ENCODE measurements at places on chromosomes 2 and 18.
A peak's percentile ranks its signal among the peaks of the same experiment; 100 is the strongest.

GRCh38 chr18:49185623-49186022 is 234.9 kb upstream of the SMAD7 start:
- no peak for DNase-seq

DNA sequence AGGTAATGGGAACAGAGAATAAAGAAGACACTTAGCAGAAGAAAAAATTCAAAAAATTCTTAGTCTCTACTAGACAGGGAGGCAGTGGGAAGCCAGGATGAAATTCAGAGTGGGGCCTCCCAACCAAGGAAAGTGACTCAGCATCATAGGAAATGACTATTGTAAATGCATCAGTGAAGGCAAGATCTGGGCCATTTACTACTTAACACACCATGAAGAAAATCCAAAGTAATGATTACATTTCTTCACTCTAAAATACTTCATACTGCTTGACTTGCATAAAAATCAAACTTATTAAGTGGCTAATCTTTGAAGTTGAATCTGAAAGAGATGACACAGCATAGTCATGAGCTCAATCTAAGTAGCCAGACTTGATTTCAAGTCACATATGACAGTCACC is 405.8 kb upstream of the SLC39A10 start:
- DNase-seq: no peak

DNA sequence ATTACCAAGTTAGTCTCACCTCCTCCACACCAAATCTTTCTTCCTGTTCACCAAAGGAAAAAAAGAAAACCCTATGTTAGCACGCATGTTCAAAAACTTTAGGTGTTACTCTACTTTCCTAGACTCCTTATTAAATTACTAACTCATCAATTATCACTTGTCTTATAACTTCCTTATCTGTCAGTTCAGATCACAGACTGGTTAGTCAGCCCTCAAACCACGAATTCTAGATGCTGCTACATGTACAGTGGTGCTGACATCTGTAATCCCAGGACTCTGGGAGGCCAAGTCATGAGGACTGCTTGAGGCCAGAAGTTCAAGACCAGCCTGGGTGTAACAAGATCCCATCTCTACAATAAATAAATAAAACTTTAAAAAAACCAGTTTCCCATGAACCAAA is 3.5 kb downstream of the YWHAQ start:
- DNase-seq: no peak

DNA sequence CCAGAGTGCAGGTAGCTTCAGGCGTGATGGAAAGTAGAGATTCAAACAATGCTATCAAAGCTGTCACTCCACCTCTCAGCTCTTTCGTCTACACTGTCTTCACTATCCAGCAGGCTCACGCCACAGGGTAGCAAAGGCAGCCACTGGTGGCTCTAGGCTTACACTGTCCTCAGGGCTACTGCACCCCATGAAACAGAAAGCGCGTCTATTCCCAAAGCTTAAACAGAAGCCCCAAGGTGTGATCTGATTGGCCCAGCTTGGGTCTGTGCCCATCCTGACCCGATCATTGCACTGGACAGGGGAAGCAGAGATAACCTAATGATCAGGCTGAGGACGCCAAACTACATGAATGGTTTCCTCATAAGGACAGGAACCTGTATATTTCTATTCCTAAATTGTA is 100.1 kb downstream of the PDCL3 start:
- no peak for DNase-seq

GRCh38 chr2:71791061-71791450 is 337.7 kb downstream of the DYSF start:
- DNase-seq: no peak

DNA sequence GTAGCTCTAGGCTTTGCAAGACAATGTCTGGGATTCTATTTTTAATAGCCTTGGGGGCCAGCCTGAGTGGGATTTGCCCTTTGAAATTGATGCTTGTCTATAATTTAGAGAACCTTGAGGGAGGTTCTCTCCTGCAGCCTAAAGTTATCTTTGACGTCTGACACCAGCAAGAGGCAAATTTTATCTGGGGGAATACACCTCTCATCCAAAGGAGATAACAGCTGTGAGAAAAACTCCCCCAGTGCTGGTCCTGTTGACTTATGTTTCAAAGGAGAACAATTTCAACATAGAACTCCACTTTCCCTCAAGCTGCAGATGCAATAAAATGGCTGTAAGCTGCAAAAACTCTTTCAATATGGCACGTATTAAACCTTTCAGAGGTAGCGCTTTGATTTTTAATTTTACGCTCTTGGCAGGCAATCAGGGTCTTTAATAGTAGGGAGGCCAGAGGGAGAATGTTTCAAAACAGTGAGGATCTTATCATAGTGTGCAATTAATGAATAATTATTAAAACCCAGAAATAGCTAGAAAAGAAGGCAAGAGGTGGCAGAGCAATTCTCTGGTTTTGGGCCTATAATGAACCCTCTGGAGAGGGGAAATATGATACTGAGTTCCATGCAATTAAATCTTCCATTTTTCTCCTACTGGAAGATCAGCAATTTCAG is 62.4 kb downstream of the LYPD1 start:
- no peak for DNase-seq

GRCh38 chr2:220779511-220779910 is 792.6 kb downstream of the EPHA4 start:
- DNase-seq: no peak

DNA sequence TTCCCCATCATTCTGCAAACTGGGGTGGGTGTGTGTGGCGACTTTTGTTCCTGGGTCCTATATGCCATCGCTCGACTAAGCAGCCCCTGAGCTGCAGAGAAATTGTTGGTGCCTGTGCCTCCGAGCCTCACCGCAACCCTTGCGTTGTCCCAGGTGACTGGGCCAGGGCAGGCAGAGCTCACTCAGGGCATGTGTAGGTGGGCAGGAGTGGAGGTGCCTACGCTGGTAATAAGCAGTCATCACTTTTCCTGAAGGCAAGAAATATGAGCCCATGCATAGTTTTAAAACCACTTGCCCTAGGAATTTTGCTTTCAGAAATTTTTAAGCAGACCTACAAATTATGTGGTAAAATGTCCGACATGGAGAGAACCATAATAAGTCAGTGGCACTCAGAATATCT is 197.8 kb downstream of the SMAD7 start:
- DNase-seq: no peak

- no peak for DNase-seq
These were observed 673.8 kb upstream of the FANCL start for GRCh38 chr2:58914733-58915505.

GRCh38 chr18:27894746-27895145 is 282.2 kb downstream of the CDH2 start:
- DNase-seq: no peak

- DNase-seq: no peak
These were observed 67.0 kb upstream of the RMP24 start for GRCh38 chr18:35905436-35905835.

DNA sequence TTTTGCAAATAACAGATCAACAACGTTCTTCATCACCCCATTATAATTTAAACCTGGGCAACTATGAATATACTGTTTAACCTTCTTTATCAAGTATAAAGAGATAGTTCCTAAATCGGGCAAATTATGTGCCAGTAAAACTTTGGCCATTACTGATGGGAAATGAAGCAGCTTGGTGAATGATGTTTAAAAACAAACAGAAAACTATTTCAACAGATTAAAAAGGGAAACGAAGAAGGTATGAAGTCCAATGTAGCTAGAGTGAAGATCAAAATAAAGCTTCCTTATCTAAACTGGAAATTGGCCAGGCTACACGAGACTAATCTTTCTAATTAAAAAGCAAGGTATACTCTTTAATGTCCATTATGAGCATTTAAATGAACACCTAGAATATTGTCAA is 6.7 kb upstream of the RBBP8 start:
- no peak for DNase-seq

DNA sequence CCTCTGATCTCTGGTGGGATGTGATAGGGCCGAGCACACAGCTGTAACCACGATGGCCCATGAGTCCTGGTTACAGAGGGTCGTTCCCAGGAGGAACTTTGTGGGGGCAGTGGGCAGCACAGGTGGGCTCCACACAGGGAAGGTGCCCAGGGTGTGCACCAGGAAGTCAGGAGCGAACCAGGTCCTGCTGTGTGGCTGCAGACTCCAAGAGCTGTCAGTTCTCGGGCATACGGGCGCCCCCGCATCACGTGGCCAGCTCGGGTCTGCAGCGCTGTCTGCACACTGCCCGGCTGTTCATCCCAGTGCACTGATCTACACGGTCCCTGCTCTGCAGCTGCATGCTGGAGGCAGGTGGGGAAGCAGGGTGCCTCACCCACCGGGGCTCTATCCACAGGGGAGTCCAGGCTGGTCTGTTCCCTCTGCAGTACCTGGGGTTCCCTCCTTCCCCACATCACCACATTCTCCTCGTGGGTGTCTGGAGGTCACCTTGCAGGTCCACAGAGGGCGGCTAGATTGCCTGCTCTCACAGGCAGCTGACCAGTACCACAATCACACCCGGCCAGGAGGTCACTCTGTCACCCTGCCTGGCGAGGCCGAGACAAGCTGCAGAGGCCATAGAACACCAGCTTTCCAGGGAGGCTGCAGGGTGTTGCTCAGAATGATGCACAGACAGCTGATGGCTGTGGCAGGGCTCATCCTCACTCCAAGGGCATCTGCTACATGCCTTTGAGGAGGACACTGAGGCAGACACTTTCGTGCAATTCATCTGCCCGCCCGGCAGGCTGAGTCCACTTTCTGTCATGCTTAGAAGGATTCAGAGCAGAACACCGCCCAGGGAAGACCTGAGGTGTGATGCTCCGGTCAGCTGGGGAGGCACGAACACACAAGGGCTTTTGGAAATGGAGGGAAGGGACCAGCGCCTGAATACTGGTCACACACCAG is 202.7 kb downstream of the EIPR1 start:
- no peak for DNase-seq

- DNase-seq: no peak
These were observed 684.4 kb downstream of the ZEB2 start for GRCh38 chr2:143835481-143835880.

- DNase-seq: no peak
These were observed 287.9 kb upstream of the TRIB2 start for GRCh38 chr2:12428786-12429185.

GRCh38 chr2:154264024-154264423 is 392.3 kb downstream of the GALNT13 start:
- DNase-seq: no peak

DNA sequence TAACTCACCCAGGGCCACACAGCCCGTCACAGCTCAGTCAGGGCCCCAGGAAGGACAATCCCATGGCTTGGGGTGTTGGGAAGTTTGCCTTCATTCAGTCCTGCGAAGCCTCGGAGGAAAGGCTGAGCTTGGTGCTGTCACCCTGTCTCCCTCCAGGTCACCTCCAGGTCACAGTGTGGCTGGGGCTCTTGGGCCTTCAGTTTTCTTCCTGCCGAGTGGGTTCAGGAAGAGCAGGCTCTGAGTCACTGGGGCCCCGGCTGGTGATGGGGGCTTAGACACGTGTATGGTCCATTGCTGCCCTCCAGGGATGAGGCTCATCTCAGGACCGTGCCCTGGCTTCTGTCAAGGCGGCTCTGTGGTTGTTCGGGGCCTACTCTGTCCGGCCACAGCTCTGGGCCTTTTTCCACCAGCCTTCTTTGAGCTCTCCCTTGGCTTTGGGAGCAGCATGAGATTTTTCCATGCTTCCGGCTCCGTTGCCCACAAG is 118.6 kb downstream of the INHBB start:
- DNase-seq: no peak

- no peak for DNase-seq
These were observed 126.6 kb upstream of the KCNH7 start for GRCh38 chr2:162965191-162965590.

- peak; percentile 29 for DNase-seq
These were observed at the start of gene MSL3B for GRCh38 chr2:233867993-233868532. Gene MSL3B, minus strand, starts transcription at chr2:233868386.

- DNase-seq: no peak
These were observed 4.8 kb upstream of the PARD6G start for GRCh38 chr18:80252136-80252535.

GRCh38 chr2:221493391-221493790 is 78.7 kb downstream of the EPHA4 start:
- no peak for DNase-seq

- no peak for DNase-seq
These were observed 45.4 kb downstream of the GORASP2 start for GRCh38 chr2:170974304-170974993.

DNA sequence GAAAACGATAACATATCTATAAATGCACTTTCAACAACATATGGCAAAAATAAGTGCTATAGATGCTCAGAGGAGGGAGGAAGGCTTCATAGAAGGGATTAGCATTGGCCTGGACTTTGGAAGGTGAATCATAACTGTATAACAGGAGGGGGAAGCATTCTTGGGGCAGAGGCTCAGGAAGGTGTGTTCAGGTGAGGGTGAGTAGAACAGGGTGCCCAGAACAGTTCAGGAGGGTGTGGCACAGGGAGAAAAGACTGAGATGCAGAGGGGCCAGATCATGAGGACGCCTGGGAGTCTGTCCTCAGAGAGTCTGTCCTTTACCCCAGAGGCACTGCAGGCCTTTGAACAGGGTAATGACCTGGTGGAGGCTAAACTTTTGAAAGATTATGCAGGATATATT is 29.3 kb upstream of the MEP1B start:
- DNase-seq: no peak

- DNase-seq: no peak
These were observed 177.7 kb downstream of the INSIG2 start for GRCh38 chr2:118265873-118266455.

- DNase-seq: no peak
These were observed 53.4 kb downstream of the ATIC start for GRCh38 chr2:215365184-215365658.

DNA sequence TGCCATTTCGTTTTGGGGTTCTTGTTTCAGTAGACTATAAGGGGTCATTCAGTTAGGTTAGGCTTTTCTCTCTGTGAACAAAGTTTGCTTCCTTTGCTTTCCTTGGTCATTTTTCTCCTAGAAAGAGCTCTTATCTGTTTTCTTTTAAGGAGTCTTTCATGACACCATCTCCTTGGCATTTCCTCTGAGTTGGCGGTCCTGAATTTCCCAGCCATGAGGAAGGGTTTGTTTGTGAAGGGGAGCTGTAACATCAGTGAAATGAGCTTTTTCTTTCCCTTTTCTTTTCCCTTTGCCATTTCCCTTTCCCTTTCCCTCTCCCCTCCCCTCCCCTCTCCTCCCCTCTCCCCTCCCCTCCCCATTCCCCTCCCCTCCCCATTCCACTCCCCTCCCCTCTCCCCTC is 61.7 kb downstream of the MAP4K4 start:
- DNase-seq: peak; percentile 76
